ENCODE measurements at places on chromosomes 12 and 14. TPM values are rescaled to one million over a fixed set of nuclear protein-coding genes. Genes with fewer than 3 reads are reported as not detected.

GRCh38 chr12:124428792-124429281 lies 133.9 kb downstream of the RFLNA start:
- H3K27me3 ChIP-seq = no peaks in the 10 kb centered on the region
- H3K4me1 ChIP-seq = peaks cover 61% of the 10 kb centered on the region
- peak; percentile 80 for DNase-seq
- no peak overlapping the region for H3K4me3 ChIP-seq
- H3K36me3 ChIP-seq = peaks cover 52% of the 10 kb centered on the region

DNA sequence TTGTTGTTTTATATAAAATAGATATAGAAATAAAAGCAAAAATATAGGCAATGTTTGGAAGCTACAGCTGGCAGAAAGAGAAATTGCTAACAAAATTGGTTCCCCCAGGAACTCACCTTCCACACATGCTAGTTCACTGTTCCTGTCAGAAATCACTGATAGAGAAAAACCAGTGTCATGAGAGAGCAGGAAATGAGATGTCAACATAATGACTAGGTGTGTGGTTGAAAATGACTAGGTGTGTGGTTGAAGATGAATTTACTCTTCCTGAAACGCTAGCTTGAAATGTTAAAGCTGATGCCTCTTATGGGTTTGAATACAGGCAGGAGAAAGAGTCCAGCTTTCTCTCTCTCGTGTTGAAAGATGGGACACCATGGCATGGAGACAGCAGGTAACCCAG lies 216.3 kb downstream of the C12orf42 start:
- no peak for DNase-seq
- no peak overlapping the region for H3K27ac ChIP-seq
- no peak overlapping the region for H3K4me3 ChIP-seq

GRCh38 chr12:24134092-24134491 lies 184.6 kb upstream of the SOX5 start:
- H3K4me1 ChIP-seq = no peaks in the 10 kb centered on the region
- H3K27me3 ChIP-seq = no peaks in the 10 kb centered on the region
- no peaks in the 10 kb centered on the region for H3K36me3 ChIP-seq

- H3K27ac ChIP-seq = no peak overlapping the region
- no peaks in the 10 kb centered on the region for H3K36me3 ChIP-seq
- no peak overlapping the region for H3K4me3 ChIP-seq
- DNase-seq = no peak
- H3K27me3 ChIP-seq = no peaks in the 10 kb centered on the region
- H3K4me1 ChIP-seq = peaks cover 32% of the 10 kb centered on the region
Observed at GRCh38 chr14:91354979-91355685, 62.5 kb downstream of the CCDC88C start.

DNA sequence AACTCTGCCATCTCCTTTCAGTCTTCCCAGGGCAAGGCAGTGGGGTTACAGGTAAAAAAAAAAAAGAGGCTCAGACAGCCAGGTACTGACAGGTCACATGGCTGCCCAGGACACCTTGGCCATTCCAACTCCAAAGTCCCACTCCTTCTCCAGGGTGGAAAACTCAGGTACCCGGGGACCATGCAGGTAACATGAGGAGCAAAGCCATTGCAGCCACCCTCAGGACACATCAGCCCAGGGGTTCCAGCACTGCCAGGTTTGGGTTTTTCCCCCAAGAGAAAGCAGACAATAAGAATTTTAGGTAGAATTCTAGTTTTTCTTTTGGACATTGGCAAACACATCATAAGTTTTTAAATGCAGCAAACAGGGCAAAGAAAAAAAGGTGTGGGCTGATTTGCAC lies 15.3 kb downstream of the FAM222A start:
- H3K4me1 ChIP-seq = peaks cover 3% of the 10 kb centered on the region
- no peaks in the 10 kb centered on the region for H3K36me3 ChIP-seq
- no peaks in the 10 kb centered on the region for H3K27me3 ChIP-seq
- no peak overlapping the region for H3K27ac ChIP-seq
- no peak for DNase-seq

- no peak overlapping the region for H3K27ac ChIP-seq
- H3K4me3 ChIP-seq = no peak overlapping the region
- no peaks in the 10 kb centered on the region for H3K36me3 ChIP-seq
- peaks cover 5% of the 10 kb centered on the region for H3K4me1 ChIP-seq
- no peak for DNase-seq
- no peaks in the 10 kb centered on the region for H3K27me3 ChIP-seq
Observed at GRCh38 chr14:68327231-68327630, 465.6 kb downstream of the ZFP36L1 start.

The CNTN1 gene
- total RNA-seq = 3.1 TPM

The KRT6C gene
- total RNA-seq = not detected

The NFE2 gene
- total RNA-seq = 9.3 TPM

DNA sequence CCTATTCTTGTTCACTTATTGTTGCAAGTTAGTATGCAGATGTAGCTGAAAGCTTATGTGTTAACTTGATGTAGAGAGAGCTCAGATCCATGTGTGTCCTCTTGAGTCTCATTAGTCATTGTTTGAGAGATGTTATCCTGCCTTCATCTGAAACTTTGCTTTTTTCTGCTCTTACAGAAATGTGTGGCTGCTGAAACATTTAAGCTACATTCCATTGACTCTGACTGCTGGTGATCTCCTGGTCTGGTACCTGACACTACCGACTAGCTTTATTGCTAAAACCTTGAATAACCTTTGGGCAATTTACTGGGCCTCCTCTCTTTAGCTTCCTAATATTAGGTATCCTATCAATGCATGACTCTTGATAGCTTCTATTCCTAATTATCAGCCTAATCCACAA lies 705.6 kb upstream of the FOXG1 start:
- no peaks in the 10 kb centered on the region for H3K4me1 ChIP-seq
- H3K36me3 ChIP-seq = no peaks in the 10 kb centered on the region
- DNase-seq = no peak
- H3K4me3 ChIP-seq = no peak overlapping the region

DNA sequence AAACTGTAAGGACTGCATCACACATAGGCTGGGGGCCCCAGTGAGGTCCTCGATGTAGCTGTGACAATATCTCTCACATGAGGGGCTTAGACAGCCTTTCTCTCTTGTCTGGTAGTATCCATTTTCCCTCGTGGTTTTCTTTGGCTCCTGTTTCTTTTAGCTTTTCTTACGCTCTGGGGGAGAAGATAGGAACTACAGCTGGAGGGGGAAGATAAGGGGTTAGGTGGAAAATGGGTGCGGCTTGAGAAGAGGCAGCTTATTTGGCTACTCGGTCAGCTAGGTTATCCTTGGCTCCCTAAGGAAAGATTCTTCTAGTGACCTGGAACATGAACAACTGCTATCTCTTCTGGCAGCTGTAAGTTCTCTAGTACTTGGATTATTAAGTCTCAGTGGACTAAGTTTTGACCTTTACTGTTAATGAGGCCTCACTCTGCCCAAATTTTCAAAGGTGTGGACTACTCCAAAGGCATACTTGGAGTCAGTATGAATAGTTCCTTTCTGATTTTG lies 28.7 kb upstream of the CPNE8 start:
- no peaks in the 10 kb centered on the region for H3K36me3 ChIP-seq
- no peak overlapping the region for H3K27ac ChIP-seq
- no peaks in the 10 kb centered on the region for H3K27me3 ChIP-seq
- H3K4me3 ChIP-seq = no peak overlapping the region
- DNase-seq = no peak

The TAS2R10 gene
- total RNA-seq = not detected

The ATN1 gene
- 108 TPM for total RNA-seq

GRCh38 chr12:16385782-16386646 lies 38.6 kb downstream of the MGST1 start:
- H3K4me3 ChIP-seq = no peak overlapping the region
- no peaks in the 10 kb centered on the region for H3K36me3 ChIP-seq
- H3K27ac ChIP-seq = no peak overlapping the region

- no peaks in the 10 kb centered on the region for H3K36me3 ChIP-seq
- no peaks in the 10 kb centered on the region for H3K4me1 ChIP-seq
- DNase-seq = no peak
- no peak overlapping the region for H3K27ac ChIP-seq
- no peaks in the 10 kb centered on the region for H3K27me3 ChIP-seq
Observed at GRCh38 chr14:33767586-33768457, 183.1 kb downstream of the EGLN3 start.

The CLEC6A gene
- 0.76 TPM for total RNA-seq

DNA sequence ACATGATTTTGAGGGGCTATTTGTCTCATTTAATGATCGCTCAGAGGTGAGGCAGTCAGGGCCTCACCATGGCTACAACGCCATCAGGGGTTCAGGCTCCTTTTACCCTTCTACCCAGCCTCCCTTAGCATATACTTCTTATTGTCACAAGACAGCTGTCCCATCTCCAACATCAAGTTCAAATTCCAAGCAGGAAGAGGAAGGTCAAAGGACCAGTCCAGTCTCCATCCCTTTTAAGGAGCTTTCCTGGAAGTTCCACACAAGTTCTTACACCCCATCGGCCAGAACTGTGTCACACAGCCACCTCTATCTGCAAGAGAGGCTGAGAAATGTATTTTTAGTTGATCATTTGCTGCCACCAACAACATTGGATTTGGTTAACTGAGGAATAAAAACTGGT lies 8.3 kb upstream of the TMEM106C start:
- no peak overlapping the region for H3K4me3 ChIP-seq
- no peak overlapping the region for H3K27ac ChIP-seq
- no peaks in the 10 kb centered on the region for H3K4me1 ChIP-seq
- no peaks in the 10 kb centered on the region for H3K27me3 ChIP-seq
- DNase-seq = no peak
- no peaks in the 10 kb centered on the region for H3K36me3 ChIP-seq

- no peak overlapping the region for H3K27ac ChIP-seq
- no peak for DNase-seq
- H3K27me3 ChIP-seq = no peaks in the 10 kb centered on the region
- no peak overlapping the region for H3K4me3 ChIP-seq
- peaks cover 24% of the 10 kb centered on the region for H3K4me1 ChIP-seq
- no peaks in the 10 kb centered on the region for H3K36me3 ChIP-seq
Observed at GRCh38 chr12:29157486-29157946, 8.4 kb downstream of the FAR2 start.

DNA sequence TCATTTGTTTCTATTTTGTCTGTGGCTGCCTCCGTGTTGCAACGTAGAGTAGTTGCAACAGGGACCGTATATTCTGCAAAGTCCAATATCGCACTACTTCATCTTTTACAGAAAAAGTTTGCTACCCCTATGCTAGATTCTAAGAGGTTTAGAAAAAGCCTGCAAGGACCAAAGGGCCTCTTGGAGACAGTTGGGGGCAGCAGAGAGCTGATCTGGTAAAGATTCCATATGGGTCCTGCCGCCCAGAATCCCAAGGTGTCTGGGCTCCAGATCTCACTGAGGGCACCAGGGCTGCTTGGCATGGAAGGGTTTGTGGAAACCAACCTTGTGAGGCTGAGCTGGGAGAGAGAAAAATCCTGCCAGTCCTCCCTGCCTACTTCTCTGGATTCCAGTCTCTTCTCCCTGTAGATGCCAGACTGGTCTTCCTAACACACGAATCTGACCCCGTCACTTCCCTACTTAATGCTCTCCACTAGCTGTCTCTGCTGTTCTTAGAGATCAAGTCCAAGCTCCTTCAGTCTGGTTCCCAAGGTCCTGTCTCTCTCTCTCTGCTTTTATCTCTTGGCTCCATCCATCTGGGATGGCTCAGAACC lies 74.6 kb downstream of the GLRX5 start:
- DNase-seq = no peak
- no peaks in the 10 kb centered on the region for H3K27me3 ChIP-seq
- no peaks in the 10 kb centered on the region for H3K36me3 ChIP-seq

- H3K36me3 ChIP-seq = no peaks in the 10 kb centered on the region
- H3K4me1 ChIP-seq = peaks cover 38% of the 10 kb centered on the region
- H3K27ac ChIP-seq = peak overlapping the region; percentile 20
- peak overlapping the region; percentile 78 for H3K4me3 ChIP-seq
Observed at GRCh38 chr14:104863923-104864266, 1.2 kb upstream of the CEP170B start.

- H3K27me3 ChIP-seq = no peaks in the 10 kb centered on the region
- no peaks in the 10 kb centered on the region for H3K36me3 ChIP-seq
- DNase-seq = no peak
- H3K4me1 ChIP-seq = peaks cover 12% of the 10 kb centered on the region
- H3K27ac ChIP-seq = no peak overlapping the region
Observed at GRCh38 chr14:69543341-69544115, 31.1 kb downstream of the CCDC177 start.

GRCh38 chr14:64478634-64479250 lies 13.4 kb downstream of the AKAP5 start:
- DNase-seq = no peak
- H3K27me3 ChIP-seq = no peaks in the 10 kb centered on the region
- no peaks in the 10 kb centered on the region for H3K4me1 ChIP-seq
- no peak overlapping the region for H3K27ac ChIP-seq
- H3K4me3 ChIP-seq = no peak overlapping the region

The LMNTD1 gene
- total RNA-seq = not detected

DNA sequence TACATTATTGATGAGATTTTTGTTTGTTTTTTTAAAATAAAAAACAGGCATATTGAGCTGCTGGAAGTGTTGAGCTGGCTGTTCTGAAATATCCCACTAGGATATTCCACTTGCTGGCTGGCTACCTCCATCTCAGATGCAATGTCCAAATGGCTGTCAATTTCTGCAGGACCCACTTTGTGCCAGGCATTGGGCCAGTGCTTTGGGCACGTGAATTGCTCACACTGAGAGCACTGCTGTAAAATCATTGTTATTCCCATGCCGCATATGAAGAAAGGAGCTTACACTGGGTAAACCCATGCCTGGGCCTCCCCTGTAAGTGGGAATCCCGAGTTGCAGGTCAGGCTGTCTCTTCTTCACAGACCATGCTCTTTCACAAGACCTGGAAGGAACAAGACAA lies 56.7 kb downstream of the RGS6 start:
- no peaks in the 10 kb centered on the region for H3K36me3 ChIP-seq
- H3K4me3 ChIP-seq = no peak overlapping the region
- no peaks in the 10 kb centered on the region for H3K27me3 ChIP-seq
- no peaks in the 10 kb centered on the region for H3K4me1 ChIP-seq
- H3K27ac ChIP-seq = no peak overlapping the region

DNA sequence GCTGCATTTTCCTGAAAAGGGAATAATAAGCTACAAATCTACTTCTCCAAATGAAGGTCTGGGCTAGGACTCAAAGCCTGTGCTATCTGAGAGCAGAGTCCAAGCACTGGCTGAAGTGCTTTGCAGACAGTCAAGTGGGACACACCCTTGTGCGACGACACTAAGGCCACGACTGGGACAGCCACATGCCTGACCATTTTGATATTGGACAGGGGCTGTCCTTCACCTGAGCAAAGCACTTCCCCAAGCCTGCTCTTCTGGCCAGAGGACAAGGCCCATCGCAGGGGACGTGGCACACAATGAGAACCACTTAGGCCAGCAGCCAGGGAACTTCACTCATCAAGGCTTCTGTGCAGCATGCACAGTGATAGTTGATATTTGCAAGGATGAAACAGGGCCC lies 71.4 kb downstream of the RBM19 start:
- no peaks in the 10 kb centered on the region for H3K36me3 ChIP-seq
- no peaks in the 10 kb centered on the region for H3K4me1 ChIP-seq
- DNase-seq = no peak

The ASCL1 gene
- total RNA-seq = not detected

All from upper lobe of left lung (tissue), 6 donors.